Dorsolateral prefrontal cortex (tissue), 122 donors: ENCODE measurements at places on chromosomes 6 and 20.
A peak's percentile ranks its signal among the peaks of the same experiment; 100 is the strongest.

DNA sequence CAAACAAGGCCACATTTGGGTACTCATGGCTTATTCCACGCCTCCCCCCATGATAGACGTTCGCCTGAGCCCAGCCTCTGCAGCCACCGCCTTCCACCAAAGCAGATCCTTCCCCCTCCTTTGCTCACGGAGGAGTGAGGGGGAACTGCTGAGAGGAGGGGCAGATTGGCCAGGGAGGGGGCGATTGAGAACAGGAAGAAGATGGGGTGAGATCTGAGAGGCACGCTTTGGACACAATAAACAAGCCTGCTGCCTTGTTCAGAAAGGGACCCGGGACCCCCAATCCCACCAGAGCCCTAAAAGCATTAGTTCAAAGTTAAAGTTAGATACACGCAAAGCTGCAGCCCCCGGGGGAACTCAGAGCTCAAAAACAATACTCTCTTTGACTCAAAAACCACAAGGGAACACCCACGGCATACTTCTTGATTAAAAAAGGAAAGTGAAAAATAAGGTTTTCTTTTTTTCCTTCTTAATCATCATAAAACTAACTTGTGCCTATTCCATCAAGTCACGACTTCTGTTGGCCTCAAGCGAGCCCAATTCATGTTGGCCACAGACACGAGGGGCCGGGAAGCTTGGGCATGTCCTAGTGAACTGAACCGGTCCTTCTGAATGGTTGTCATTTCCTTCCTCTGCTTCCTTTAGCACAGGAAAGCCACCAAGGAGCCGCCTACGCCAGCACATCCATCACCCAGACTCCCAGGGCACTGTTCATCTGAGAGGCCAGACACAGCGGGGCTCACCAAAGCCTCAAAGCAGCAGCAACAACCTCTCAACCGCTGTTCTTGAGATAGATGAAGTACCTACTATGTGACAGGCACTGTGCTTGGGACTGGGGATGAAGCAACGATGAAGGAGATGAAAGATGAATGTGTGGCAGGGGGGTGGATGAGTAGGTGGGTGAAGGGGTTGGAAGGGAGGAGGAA lies 44.7 kb downstream of the NFATC2 start:
- no peak for DNase-seq

DNA sequence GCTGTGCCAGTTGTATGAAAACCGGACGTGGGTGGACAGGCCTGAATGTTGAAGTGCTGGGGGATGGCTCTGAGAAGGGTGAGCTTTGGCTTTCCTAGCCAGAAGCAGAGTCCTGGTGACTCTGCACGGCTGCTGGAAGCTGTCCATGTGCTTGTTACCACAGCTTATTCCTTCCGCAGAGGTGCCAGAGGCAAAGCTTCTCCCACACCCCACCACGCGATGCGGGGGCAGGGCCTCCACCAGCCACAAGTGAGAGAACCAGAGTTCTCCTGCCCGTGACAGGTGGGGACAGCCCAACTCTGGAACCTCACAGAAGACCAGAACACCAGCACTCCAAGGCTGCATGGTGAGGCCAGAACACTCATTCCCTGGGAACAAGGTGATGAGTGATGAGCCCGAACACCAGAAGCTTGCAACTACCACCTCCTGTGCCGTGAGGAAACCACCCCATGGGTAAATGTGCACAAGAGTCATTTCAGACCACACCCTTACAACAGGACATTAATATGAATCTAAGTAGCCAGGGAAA lies 36.7 kb downstream of the JAG1 start:
- DNase-seq, result peak; percentile 40

- no peak for DNase-seq
Measured at GRCh38 chr20:63900413-63900812, 5.5 kb downstream of the DNAJC5 start.

- no peak for DNase-seq
Measured at GRCh38 chr6:166722785-166723184, 95.7 kb upstream of the RPS6KA2 start.

DNA sequence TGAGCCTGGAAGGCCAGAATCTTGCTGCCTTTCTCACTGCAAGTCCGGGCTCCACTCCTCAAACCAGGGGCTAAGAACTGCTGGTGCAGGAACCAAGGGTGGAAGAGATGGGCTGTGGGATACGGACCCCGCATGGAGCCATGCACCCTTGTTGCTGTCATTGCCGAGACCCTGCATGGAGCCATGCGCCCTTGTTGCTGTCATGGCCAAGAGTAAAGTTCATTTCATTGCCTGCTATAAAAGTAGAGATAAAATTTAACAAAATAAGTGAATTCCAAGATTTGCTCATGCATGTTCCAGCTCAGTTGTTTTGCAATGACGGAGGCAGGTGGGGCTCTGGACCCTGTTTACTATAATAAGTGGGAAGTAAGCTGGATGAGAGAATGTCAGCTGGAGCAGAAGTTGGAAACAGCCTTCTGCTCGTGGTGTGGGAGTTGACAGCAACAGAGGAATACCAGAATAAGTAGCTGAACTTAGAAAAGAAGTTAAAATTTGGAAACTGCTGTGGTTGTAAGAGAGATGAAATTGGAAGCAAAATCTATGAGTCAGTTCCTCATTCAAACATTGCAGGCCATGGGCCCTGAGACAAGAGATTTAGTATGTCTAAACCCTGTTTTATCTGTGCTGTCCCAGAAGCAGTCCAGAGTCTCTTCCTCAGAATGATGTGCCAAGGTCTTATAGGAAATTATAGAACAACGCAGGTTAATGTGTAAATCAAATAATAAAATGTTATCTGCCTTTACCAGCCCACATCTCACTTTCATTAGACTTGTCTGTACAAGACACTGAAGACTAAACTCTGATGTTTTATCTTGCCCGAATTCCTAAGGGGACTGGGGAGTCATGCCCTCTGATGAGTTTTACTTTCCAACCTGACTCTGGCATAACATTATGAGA lies 15.8 kb upstream of the THBS2 start:
- no peak for DNase-seq

DNA sequence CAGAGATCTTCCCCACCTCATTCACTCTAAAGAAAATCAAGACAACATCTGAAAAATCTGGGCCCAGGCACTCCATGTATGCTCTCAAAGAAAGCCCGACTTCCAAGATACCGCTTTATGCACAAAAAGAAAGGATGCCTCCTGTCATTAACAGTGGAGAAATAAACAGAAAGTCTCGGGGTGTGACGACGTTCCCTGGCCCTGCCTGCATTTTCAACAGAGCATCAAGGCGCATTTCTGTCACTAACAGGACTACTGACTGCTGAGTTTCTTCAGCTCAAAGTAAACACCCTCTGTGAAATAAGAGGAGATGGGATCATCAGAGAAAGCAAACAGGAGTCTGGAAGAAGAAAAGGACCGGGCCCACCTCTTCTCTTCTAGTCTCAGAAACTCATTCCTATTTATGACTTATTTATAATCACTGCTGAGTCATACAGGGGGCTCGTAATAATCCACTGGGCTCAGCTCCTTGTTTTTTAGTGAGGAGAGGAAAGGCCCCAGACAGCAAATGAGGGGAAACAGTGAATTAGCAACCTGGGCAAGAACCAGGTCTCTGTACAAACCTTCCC lies 99.7 kb downstream of the ZMYND8 start:
- DNase-seq, result no peak

DNA sequence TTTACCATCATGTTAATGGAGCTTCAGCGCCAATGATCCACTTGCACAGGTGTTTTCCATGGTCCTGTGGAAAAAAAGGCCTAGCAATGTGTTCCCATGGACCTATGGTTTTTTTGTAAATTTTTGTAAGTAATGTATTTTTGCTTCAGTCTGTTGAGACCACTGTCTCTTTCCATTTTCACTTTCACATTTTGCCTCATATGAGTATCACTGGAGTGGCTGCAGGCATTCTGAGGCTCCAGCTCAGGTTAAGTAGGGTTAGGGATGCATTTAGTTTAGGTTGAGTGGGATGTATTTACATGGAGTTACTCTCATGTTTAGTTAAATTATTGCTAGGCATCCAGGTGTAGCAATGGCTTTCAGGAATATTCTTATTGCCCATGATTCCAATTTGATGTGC lies 19.2 kb upstream of the LMBRD1 start:
- DNase-seq, result no peak
